ENCODE measurements at places on chromosomes 4 and X. TPM values are rescaled to one million over a fixed set of nuclear protein-coding genes. Genes with fewer than 3 reads are reported as not detected.
A peak's percentile ranks its signal among the peaks of the same experiment; 100 is the strongest.

GRCh38 chr4:100345585-100345984, 155.3 kb upstream of the DDIT4L start:
- H3K27ac ChIP-seq = no peak overlapping the region
- H3K4me1 ChIP-seq = no peaks in the 10 kb centered on the region
- no peak overlapping the region for H3K4me3 ChIP-seq
- no peaks in the 10 kb centered on the region for H3K36me3 ChIP-seq

- H3K27ac ChIP-seq = no peak overlapping the region
- H3K4me3 ChIP-seq = no peak overlapping the region
- H3K27me3 ChIP-seq = no peaks in the 10 kb centered on the region
- no peak for DNase-seq
- H3K4me1 ChIP-seq = no peaks in the 10 kb centered on the region
These were observed 1133.8 kb downstream of the TECRL start for GRCh38 chr4:63275491-63275890.

GRCh38 chr4:20015636-20016224, 236.0 kb upstream of the SLIT2 start:
- H3K36me3 ChIP-seq = no peaks in the 10 kb centered on the region
- H3K4me1 ChIP-seq = no peaks in the 10 kb centered on the region
- H3K4me3 ChIP-seq = no peak overlapping the region
- H3K27me3 ChIP-seq = no peaks in the 10 kb centered on the region
- DNase-seq = no peak
- H3K27ac ChIP-seq = no peak overlapping the region

GRCh38 chr4:175091649-175092048, 173.5 kb downstream of the ADAM29 start:
- no peak overlapping the region for H3K4me3 ChIP-seq
- no peaks in the 10 kb centered on the region for H3K27me3 ChIP-seq
- DNase-seq = no peak
- no peaks in the 10 kb centered on the region for H3K36me3 ChIP-seq
- no peak overlapping the region for H3K27ac ChIP-seq
- H3K4me1 ChIP-seq = no peaks in the 10 kb centered on the region

GRCh38 chrX:45775468-45775867, 574.8 kb upstream of the DIPK2B start:
- peaks cover 17% of the 10 kb centered on the region for H3K4me1 ChIP-seq
- no peak overlapping the region for H3K27ac ChIP-seq
- H3K4me3 ChIP-seq = no peak overlapping the region
- no peaks in the 10 kb centered on the region for H3K27me3 ChIP-seq
- no peak for DNase-seq

- H3K4me3 ChIP-seq = no peak overlapping the region
- no peak overlapping the region for H3K27ac ChIP-seq
- no peak for DNase-seq
- no peaks in the 10 kb centered on the region for H3K4me1 ChIP-seq
These were observed 15.0 kb upstream of the TMEM164 start for GRCh38 chrX:109987884-109988283.

DNA sequence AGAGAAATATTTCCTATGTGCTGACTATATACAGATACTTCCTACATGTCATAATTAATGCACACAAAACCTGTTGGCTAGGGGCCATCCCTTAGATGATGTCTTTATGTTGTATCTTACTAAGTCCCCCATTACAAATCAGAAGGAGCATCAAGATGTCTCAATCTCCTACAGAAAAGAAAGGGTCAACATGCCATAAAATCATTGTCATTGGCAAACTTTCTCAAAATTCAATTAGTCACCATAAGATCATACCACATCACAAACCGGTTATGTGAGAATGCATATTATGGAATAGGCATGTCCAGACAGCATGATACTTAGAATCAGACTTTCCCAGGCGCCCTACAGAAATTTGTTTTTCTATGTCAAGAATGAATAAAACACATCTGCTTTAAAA, 175.2 kb upstream of the TET2 start:
- no peak overlapping the region for H3K27ac ChIP-seq
- H3K4me1 ChIP-seq = peaks cover 11% of the 10 kb centered on the region
- no peak overlapping the region for H3K4me3 ChIP-seq
- no peaks in the 10 kb centered on the region for H3K36me3 ChIP-seq
- no peaks in the 10 kb centered on the region for H3K27me3 ChIP-seq
- DNase-seq = no peak

- no peaks in the 10 kb centered on the region for H3K36me3 ChIP-seq
- no peaks in the 10 kb centered on the region for H3K27me3 ChIP-seq
- no peak overlapping the region for H3K27ac ChIP-seq
- no peak overlapping the region for H3K4me3 ChIP-seq
These were observed 65.7 kb upstream of the PSAPL1 start for GRCh38 chr4:7500404-7500803.

GRCh38 chrX:20267931-20268701, 1.4 kb upstream of the RPS6KA3 start:
- no peaks in the 10 kb centered on the region for H3K36me3 ChIP-seq
- H3K27ac ChIP-seq = no peak overlapping the region
- H3K4me1 ChIP-seq = peaks cover 24% of the 10 kb centered on the region
- no peaks in the 10 kb centered on the region for H3K27me3 ChIP-seq

GRCh38 chr4:138727731-138728130, 287.9 kb upstream of the NOCT start:
- H3K27ac ChIP-seq = no peak overlapping the region
- peaks cover 2% of the 10 kb centered on the region for H3K27me3 ChIP-seq
- DNase-seq = no peak
- H3K4me3 ChIP-seq = no peak overlapping the region
- no peaks in the 10 kb centered on the region for H3K36me3 ChIP-seq

- no peak overlapping the region for H3K4me3 ChIP-seq
- peaks cover 7% of the 10 kb centered on the region for H3K27me3 ChIP-seq
- DNase-seq = no peak
- H3K27ac ChIP-seq = no peak overlapping the region
- H3K4me1 ChIP-seq = peaks cover 2% of the 10 kb centered on the region
- H3K36me3 ChIP-seq = no peaks in the 10 kb centered on the region
These were observed 9.8 kb upstream of the ANXA5 start for GRCh38 chr4:121706595-121707021.

- H3K4me3 ChIP-seq = no peak overlapping the region
- DNase-seq = no peak
- no peaks in the 10 kb centered on the region for H3K36me3 ChIP-seq
- H3K4me1 ChIP-seq = no peaks in the 10 kb centered on the region
- no peak overlapping the region for H3K27ac ChIP-seq
- H3K27me3 ChIP-seq = no peaks in the 10 kb centered on the region
These were observed 94.4 kb downstream of the IL15 start for GRCh38 chr4:141730805-141731204.

DNA sequence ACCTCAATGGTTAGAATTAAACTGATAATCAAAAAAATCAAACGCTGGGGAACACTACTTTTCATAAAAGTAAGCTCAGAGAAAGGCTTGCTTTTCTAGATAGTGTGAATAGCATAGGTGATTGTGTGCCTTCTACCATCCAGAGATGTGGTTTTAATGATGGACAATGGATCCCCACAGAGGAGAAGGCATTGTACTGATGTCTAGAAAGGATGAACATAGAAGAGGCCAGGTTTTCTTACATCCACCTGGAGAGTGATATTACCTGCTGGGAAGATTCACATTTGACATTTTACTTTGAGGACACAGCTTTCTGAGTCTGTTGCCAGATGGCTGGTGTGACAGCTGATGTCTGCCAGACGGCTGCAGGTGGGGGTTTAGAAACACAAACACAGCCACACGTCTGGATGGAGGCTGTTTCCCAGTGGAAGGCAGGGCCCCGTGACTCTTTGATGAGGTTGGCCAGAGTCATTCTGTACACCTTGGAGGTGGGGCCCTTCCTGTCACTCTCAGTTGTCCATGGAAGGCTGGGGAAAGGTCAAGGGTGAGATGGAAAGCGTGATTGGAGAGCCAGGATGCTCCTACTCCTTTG, 114.4 kb downstream of the PSAPL1 start:
- H3K27me3 ChIP-seq = no peaks in the 10 kb centered on the region
- no peak overlapping the region for H3K4me3 ChIP-seq
- no peak overlapping the region for H3K27ac ChIP-seq

DNA sequence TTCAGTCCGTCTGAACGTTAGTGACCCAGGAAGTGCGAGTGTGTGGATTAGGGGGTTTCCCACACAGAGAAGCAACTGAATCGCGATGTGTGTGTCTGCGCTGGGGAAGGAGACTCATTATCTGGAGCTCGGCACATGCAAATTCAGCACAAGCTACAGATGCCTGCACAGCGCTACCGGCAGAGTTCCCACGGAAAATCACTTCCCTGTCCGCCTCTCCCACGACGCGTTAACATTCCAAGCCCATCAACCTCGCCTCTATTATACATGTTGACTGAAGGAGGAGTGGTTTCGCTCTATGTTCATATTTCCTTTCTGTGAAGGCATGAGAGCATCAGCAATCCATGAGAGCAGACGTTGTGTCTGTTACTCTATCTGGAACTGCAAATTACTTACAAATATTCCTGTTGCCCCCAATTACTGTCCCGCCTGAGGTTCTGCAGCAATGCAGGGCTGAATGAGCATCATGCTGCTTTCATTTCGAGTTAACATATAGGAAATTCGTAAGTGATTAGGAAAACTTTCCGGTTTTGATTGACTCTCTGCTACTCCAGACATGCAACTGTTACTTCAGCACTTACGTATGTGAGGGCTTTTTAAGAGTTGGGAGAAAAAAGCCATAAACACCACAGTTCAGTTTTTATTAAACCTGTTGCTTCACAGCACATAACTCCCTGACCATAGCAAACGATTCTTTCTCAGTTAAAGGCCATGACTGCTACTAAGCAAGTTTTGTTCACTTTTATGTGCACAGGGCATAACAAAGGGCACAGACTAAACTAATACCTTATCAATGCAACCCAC, 15.0 kb upstream of the MTNR1A start:
- H3K27me3 ChIP-seq = no peaks in the 10 kb centered on the region
- no peaks in the 10 kb centered on the region for H3K4me1 ChIP-seq

- no peak for DNase-seq
- no peaks in the 10 kb centered on the region for H3K27me3 ChIP-seq
- H3K4me3 ChIP-seq = no peak overlapping the region
- H3K27ac ChIP-seq = no peak overlapping the region
- no peaks in the 10 kb centered on the region for H3K36me3 ChIP-seq
These were observed 227.7 kb upstream of the TTC29 start for GRCh38 chr4:147173322-147173721.

DNA sequence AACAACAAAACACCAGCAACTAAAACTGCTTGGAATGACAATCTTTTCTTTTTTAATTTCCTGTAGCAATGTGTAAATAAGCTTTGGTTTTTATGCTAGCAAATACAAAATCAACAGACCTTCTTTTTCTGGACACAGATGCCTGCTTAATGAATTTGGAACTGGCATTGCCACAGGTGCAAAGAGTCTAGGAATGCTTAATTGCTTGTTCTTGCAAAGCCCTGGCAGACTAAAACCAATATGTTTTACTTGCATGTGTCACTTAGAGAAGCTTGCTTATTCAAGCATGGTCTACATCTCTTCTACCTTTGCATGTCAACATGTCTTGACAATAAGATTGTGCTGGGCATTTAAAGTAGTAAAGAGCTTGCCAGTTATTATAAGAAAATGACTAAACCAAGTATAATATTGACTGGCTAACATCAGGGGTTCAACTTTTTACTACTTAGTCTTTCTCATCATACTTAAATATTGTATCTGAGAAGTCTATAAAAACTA, 656.7 kb upstream of the NDST4 start:
- H3K4me1 ChIP-seq = no peaks in the 10 kb centered on the region
- H3K27me3 ChIP-seq = no peaks in the 10 kb centered on the region
- no peaks in the 10 kb centered on the region for H3K36me3 ChIP-seq
- no peak overlapping the region for H3K27ac ChIP-seq
- H3K4me3 ChIP-seq = no peak overlapping the region

GRCh38 chrX:104854790-104855340, 288.9 kb downstream of the IL1RAPL2 start:
- H3K4me1 ChIP-seq = no peaks in the 10 kb centered on the region
- H3K36me3 ChIP-seq = no peaks in the 10 kb centered on the region
- H3K4me3 ChIP-seq = no peak overlapping the region

- DNase-seq = no peak
- no peak overlapping the region for H3K4me3 ChIP-seq
- H3K27me3 ChIP-seq = no peaks in the 10 kb centered on the region
These were observed 39.0 kb upstream of the SLITRK4 start for GRCh38 chrX:143674926-143675325.

GRCh38 chrX:37812110-37812509, 32.3 kb downstream of the CYBB start:
- peak overlapping the region; percentile 46 for H3K27ac ChIP-seq
- H3K4me3 ChIP-seq = no peak overlapping the region
- H3K27me3 ChIP-seq = no peaks in the 10 kb centered on the region
- peaks cover 58% of the 10 kb centered on the region for H3K4me1 ChIP-seq
- no peak for DNase-seq
- peaks cover 40% of the 10 kb centered on the region for H3K36me3 ChIP-seq

- no peak overlapping the region for H3K4me3 ChIP-seq
- no peaks in the 10 kb centered on the region for H3K4me1 ChIP-seq
- H3K27ac ChIP-seq = no peak overlapping the region
- no peaks in the 10 kb centered on the region for H3K36me3 ChIP-seq
These were observed 674.9 kb downstream of the SMARCA1 start for GRCh38 chrX:128848374-128848773.

GRCh38 chrX:83819304-83819703, 41.6 kb upstream of the CYLC1 start:
- H3K4me1 ChIP-seq = no peaks in the 10 kb centered on the region
- no peak overlapping the region for H3K27ac ChIP-seq
- no peak for DNase-seq
- no peaks in the 10 kb centered on the region for H3K27me3 ChIP-seq

GRCh38 chr4:67014592-67014991, 530.7 kb downstream of the CENPC start:
- H3K27me3 ChIP-seq = no peaks in the 10 kb centered on the region
- no peaks in the 10 kb centered on the region for H3K4me1 ChIP-seq
- H3K4me3 ChIP-seq = no peak overlapping the region
- no peak for DNase-seq
- no peaks in the 10 kb centered on the region for H3K36me3 ChIP-seq
- no peak overlapping the region for H3K27ac ChIP-seq

DNA sequence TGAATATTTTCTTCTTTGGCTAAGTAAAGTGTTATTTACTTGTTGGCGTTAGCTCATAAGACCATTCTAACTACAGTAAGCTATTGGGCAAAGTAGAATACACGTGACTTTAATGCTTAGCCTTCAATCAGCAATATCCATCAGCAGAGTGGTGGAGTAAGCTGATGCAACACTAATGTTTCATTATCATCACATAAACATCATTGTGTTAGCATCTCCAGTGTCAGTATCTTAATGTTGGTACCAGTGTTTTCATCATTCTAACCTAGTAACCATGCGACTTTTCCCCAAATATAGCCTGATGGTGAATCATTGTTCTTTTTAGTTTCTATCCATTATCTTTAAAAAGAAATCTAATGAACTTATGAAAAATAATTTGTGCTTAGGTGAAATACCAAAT, 48.5 kb downstream of the APOOL start:
- H3K4me3 ChIP-seq = no peak overlapping the region
- H3K4me1 ChIP-seq = no peaks in the 10 kb centered on the region
- no peaks in the 10 kb centered on the region for H3K27me3 ChIP-seq

UGT2B11 gene
- total RNA-seq = not detected

SPANXA2 gene
- total RNA-seq = not detected

NLRP2B gene
- not detected for total RNA-seq

XAGE2 gene
- not detected for total RNA-seq

REELD1 gene
- 2.6 TPM for total RNA-seq

PACRGL gene
- 18.7 TPM for total RNA-seq

PLCXD1 gene
- 35.0 TPM for total RNA-seq

MID2 gene
- 5.8 TPM for total RNA-seq

Data from B cell (primary cell).